Activated CD4-positive, alpha-beta memory T cell treated with anti-CD3 and anti-CD28 coated beads, Interleukin-2, amount 10 ng/mL, durations not matched to agents 7 days and 5 days (primary cell): ENCODE measurements at places on chromosomes 16 and 17. TPM values are rescaled to one million over a fixed set of nuclear protein-coding genes. Genes with fewer than 3 reads are reported as not detected.

DNA sequence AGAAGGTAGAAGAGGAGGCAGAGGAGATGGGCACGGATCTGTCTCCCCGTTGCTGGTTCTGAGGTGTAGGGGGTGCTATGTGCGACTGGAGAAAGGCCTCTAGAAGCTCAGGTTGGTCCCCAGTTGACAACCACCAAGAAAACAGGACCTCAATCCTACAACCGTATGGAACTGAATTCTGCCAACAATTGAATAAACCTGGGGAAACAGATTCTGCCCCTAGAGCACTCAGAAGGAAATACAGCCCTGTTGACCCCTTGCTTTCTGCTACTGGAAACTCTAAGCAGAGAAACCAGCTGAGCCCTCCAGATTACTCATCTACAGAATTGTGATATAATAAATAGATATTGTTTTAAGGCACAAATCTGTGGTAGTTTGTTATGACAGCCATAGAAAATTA lies 313.0 kb upstream of the GOT2 start:
- H3K27me3 ChIP-seq = no peaks in the 10 kb centered on the region
- no peak overlapping the region for H3K27ac ChIP-seq
- no peaks in the 10 kb centered on the region for H3K4me1 ChIP-seq
- no peaks in the 10 kb centered on the region for H3K36me3 ChIP-seq
- no peak for DNase-seq

DNA sequence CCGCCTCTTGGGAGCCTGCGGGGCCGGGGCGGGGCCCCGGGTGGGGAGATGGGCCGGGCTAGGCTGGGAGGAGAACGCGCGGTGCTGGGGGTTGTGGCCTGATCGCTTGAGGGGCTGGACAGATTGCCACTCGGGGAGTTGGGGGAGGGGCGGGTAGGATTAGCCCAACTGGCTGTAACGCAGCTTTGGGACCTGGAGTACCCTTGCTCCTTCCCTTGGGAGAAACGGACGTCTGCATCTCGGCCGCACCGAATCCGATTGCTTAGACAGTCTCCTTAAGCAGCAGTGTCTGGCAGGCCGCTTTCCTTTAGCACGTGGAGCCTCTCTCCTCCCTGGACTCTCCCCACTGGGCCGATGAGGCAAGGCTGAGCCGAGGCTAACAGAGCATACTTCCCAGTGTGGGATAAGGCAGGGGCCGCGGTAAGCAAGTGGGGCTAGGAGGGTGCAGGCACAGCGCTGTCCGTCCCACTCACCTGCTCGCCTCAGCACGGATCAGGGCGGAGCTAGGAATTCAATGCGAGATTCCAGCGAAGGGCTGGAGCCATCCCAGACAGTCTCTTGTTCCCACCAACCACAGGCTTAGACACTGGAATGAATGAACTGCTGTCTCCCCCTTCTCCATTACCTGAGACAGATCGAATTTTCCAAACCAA lies 540 bp upstream of the ACLY start:
- no peak for DNase-seq
- peak overlapping the region; percentile 90 for H3K27ac ChIP-seq
- H3K4me3 ChIP-seq = peak overlapping the region; percentile 96
- peaks cover 23% of the 10 kb centered on the region for H3K36me3 ChIP-seq
- no peaks in the 10 kb centered on the region for H3K27me3 ChIP-seq
- peaks cover 33% of the 10 kb centered on the region for H3K4me1 ChIP-seq

- peak; percentile 14 for DNase-seq
- peaks cover 31% of the 10 kb centered on the region for H3K4me1 ChIP-seq
- H3K36me3 ChIP-seq = peaks cover 7% of the 10 kb centered on the region
- H3K27ac ChIP-seq = peak overlapping the region; percentile 45
- no peaks in the 10 kb centered on the region for H3K27me3 ChIP-seq
- no peak overlapping the region for H3K4me3 ChIP-seq
Observed at GRCh38 chr17:57670769-57671569, 74.1 kb downstream of the CCDC182 start.

- H3K4me3 ChIP-seq = peak overlapping the region; percentile 84
- H3K27ac ChIP-seq = peak overlapping the region; percentile 47
- H3K36me3 ChIP-seq = peaks cover 2% of the 10 kb centered on the region
Observed at GRCh38 chr17:31093866-31094599, 744 bp upstream of the NF1 start.

DNA sequence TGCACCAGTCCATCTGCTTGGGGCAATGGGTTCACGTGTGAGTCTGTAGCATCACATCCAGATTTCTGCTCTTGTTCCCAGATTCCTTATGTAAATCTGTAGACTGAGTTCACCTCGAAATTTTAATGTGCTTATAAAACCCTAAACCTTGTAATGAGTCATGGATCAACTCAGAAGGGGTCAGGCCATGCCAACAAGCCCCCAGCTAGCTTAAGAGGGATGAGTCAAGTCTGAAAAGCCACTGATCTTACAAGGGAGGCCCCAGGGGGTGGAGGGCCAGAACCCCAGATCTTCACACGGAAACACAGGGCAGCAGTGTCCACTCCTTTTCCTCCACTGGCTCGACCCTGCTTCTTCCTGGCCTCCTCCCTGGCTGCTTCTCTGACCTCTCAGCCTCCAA lies 399.1 kb upstream of the CDH5 start:
- no peaks in the 10 kb centered on the region for H3K4me1 ChIP-seq
- no peaks in the 10 kb centered on the region for H3K27me3 ChIP-seq
- no peak overlapping the region for H3K4me3 ChIP-seq
- H3K27ac ChIP-seq = no peak overlapping the region
- DNase-seq = no peak

DNA sequence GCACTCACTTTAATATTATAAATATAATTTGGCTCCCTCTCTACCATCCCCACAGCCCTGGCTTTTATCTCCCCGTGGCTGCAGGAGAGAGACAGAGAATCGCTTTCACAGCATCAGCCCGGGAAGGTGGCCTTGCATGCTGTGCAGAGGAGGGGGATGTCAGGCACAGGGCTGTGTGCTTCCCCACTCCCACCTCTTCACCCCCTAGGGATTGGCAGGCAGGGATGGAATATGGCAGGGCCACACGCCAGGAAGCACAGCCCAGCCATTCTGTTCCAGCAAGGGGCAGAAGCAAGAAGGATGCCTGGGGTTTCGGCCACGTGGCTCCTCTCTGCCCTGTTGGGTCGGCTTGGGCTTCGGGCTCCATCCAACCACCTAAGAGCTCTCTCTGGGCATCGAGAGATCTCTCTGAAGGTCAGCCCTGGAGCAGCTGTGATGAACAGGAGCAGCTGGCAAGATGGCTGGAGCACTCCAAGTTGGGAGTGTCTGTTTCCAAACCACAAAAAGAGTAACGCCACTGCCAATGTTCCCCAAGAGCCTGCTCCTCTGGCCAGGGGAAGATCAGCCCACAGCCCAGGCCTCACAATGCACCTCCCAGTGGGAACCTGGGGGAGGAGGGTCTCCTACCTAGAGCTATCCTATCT lies 223.2 kb downstream of the C16orf78 start:
- no peak overlapping the region for H3K27ac ChIP-seq
- H3K36me3 ChIP-seq = no peaks in the 10 kb centered on the region
- H3K27me3 ChIP-seq = peaks cover 8% of the 10 kb centered on the region

DNA sequence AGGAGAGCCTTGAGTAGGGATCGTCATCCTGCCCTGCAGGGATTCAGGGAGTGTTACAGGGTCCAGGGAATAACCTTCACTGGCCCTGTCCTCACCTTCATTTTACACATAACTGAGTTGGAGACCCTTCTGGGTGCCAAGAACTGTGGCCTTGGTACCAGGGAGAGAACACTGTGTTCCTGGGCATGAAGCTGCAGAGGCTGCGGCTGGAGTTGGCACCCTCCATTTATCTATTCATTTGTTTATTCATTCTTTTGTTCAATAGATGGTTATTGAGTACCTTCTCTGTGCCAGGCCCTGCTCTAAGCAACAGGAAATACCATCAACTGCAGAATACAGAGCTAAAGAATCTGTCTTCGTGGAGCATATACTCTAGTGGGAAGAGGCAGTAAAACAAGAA lies 6.7 kb downstream of the ABCC3 start:
- H3K27me3 ChIP-seq = peaks cover 29% of the 10 kb centered on the region
- H3K4me3 ChIP-seq = no peak overlapping the region
- no peak for DNase-seq
- H3K36me3 ChIP-seq = no peaks in the 10 kb centered on the region
- H3K4me1 ChIP-seq = no peaks in the 10 kb centered on the region
- H3K27ac ChIP-seq = no peak overlapping the region

DNA sequence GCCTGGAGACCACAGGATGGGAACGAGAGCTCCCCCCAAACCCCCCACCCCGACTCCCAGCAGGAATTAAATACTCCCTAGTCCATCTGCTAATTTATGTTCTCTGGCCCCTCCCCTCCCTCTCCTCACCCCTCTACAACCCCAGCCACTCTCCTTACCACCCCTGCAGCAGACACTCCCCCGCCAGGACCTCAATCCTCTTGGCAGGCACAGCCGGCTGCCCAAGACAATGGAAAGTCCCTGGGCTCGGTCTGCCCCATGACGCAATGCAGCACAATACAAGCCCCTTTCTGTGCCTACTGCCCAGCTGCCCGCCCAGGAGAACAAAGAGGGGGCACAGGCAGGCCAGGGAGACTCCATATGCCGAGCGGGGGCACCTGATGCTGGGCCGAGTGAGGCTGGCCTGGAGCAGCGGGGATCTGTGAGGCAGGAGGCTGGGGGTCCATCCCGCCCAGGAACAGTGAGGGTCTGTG lies 30.3 kb upstream of the CDC42EP4 start:
- H3K27ac ChIP-seq = no peak overlapping the region
- no peak overlapping the region for H3K4me3 ChIP-seq
- H3K36me3 ChIP-seq = no peaks in the 10 kb centered on the region
- no peaks in the 10 kb centered on the region for H3K27me3 ChIP-seq
- no peak for DNase-seq

DNA sequence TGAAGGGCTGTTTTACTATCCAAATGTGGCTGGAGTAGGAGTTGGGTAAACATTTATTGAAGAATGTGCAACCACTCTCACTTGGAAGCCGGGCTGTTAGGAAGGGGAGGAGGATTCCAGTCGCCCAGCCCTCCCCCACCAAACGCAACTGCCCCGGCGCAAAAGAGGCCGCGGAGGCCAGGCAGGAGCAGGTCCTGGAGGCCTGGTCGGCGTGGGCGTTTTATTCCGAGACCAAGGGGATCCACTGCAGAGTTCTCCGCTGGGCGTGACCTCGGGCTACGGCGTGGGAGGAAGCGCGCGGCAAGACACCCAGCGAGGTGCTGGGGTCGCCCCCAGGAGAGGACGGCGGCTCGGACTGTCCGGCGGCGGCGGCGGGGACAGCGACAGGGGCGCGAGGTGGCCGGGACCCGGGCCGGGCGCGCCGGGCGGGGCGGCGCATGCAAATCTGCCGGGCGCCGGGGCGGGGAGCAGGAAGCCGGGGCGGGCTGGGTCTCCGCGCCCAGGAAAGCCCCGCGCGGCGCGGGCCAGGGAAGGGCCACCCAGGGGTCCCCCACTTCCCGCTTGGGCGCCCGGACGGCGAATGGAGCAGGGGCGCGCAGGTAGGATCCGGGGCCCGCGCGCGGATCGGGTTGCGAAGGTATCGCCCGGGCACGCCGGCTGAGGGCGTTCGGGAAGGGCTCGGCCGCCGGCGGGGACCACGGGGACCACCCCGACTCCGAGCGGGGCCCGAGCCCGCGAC lies at the start of gene IL4R:
Gene IL4R (plus strand): TSS at position 553 of the 739 bp plus-strand sequence. CDS start 26,230 bp downstream, outside the sequence.
- peak; percentile 69 for DNase-seq
- peak within 1 kb of the TSS; percentile 97 for H3K4me3 ChIP-seq
- peaks cover 45% of the 10 kb centered on the region for H3K36me3 ChIP-seq
- peak within 1 kb of the TSS; percentile 98 for H3K27ac ChIP-seq

ITGB3 gene
- total RNA-seq = 2.2 TPM

DNA sequence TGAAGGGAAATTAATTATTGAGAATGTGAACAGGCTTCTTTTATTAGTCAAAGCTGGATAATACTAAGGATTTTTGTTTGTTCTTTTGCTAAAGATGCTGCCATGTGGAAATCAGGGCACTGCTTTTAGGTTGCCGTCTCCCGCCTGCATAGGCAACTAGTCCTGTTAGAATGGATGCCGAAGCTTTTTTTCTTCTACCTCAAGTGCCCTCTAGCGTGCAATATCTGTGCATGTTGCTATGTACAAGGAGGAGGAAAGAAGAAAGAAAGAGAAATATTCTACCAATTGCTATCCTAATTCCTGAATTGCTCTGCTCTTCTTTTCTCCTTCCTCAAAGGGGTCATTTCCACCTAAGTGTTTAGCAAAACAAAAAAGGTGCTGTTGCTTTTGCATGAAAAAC lies 5.2 kb upstream of the CDH8 start:
- no peaks in the 10 kb centered on the region for H3K4me1 ChIP-seq
- H3K4me3 ChIP-seq = no peak overlapping the region
- H3K27ac ChIP-seq = no peak overlapping the region
- no peak for DNase-seq

- DNase-seq = peak; percentile 61
- peak overlapping the region; percentile 54 for H3K4me3 ChIP-seq
- H3K4me1 ChIP-seq = peaks cover 93% of the 10 kb centered on the region
- peak overlapping the region; percentile 97 for H3K27ac ChIP-seq
Observed at GRCh38 chr17:48441231-48441711, 11.3 kb upstream of the SKAP1 start.

DNA sequence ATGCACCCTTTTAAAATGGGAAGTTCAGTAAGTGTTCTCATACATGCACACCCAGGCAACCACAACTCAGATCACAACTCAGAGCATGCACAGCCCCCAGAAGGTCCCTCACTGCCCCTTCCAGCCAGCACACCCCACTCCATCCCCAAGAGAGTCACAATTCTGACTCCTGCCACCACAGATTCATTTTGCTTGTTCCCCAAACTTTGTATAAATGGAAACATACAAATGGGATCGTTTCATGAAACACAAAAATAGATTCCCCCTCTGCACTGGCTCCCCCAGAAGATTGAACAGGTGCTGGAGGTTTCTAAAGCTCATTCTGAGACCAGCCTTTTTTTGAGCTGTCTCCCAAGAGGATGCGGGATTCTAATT lies 3.3 kb upstream of the TNFRSF13B start:
- no peak for DNase-seq
- H3K36me3 ChIP-seq = no peaks in the 10 kb centered on the region
- H3K4me3 ChIP-seq = no peak overlapping the region
- no peak overlapping the region for H3K27ac ChIP-seq

GRCh38 chr16:88706229-88706964 lies at the start of the genes CTU2 and RNF166:
TSS of gene CTU2 (plus strand) at chr16:88706503. CDS start at chr16:88706531, 28 bp downstream.
TSS of gene RNF166 (minus strand) at chr16:88706408. CDS start at chr16:88706325, 83 bp downstream.
- peak; percentile 93 for DNase-seq
- peaks cover 44% of the 10 kb centered on the region for H3K4me1 ChIP-seq
- no peaks in the 10 kb centered on the region for H3K27me3 ChIP-seq
- H3K4me3 ChIP-seq = peak within 1 kb of the TSS; percentile 95

MAP2K3 gene
- 74.2 TPM for total RNA-seq

DNA sequence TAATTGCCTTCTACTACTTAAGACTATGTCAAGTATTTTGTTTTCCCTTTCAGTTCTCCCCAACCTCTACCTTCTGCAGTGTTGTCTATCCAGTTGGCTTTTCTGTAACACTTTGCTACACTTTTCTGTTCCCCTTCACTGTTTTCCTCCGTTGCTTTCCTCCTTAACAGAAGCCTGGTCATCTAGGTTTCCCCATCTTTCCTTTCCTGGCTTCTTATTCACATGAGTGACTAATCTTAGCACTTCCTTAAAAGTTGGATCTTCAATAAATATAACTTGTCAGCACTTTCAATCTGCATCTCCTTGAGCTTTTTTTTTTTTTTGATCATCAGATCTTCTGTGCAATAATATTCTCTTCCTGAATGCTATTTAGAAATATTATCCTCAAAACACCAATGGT lies 2.8 kb upstream of the SLFN11 start:
- peak overlapping the region; percentile 10 for H3K4me3 ChIP-seq
- H3K27ac ChIP-seq = peak overlapping the region; percentile 55
- DNase-seq = no peak
- H3K4me1 ChIP-seq = peaks cover 29% of the 10 kb centered on the region
- H3K27me3 ChIP-seq = no peaks in the 10 kb centered on the region
